ENCODE measurements at places on chromosomes 5 and 9.

DNA sequence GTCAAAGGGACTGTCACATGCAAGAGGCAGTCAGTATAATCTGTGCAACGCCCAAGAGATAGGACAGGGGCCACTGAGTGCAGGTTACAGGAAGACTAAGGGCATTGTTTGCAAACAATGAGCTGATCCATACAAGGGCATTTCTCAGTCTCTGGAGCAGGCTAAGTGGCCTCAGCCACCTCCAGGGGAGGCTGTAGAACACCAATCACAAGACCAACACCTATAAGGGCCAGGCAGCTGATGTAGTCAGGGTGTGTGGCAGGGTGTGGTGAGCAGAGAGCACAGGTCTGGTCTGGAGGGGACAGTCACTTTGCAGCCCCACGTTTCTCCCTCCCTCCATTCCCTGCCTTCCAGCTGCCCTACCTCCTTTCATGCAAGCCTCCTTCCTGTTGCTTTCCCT is 83.2 kb upstream of the ADRA1B start:
- no peak for DNase-seq

DNA sequence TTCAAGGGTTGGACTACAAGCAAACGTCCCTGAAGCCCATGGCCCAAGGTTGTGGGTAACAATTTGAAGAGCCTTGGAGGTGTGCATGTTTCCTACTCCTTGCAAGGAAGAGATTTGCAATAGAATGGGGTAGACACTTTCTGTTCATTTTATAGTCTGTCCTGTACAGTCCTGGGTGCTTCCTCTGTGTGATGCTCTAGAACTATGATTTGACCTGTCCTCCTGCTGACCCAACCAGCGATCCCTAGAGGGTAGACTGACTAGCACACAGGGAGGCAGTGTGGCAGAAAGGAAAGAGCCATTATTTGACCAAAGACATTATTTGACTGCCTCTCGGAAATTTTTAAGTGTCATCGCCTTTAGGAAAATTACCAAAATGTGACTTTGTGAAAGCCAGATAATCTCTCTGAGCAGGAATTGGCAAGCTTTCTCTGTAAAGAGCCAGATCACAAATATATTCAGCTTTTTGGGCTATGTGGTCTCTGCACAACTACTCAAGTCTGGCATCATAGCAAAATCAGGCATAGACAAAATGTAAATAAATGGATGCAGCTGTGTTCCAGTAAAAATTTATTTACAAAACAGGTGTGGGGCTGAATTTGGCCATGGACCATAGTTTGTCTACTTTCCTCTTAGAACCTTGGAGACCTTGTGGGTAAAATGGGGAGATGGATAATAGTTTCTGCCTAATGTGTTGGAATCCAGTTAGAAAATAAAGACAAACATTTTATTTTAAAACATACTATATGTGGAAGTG is 106.8 kb downstream of the DMRT2 start:
- no peak for DNase-seq

GRCh38 chr9:91724068-91724440 is 226.0 kb downstream of the ROR2 start:
- no peak for DNase-seq

GRCh38 chr5:67179697-67180361 is 16.8 kb downstream of the CD180 start:
- DNase-seq = no peak

- no peak for DNase-seq
These were observed 21.4 kb downstream of the DIAPH1 start for GRCh38 chr5:141597394-141597793.

DNA sequence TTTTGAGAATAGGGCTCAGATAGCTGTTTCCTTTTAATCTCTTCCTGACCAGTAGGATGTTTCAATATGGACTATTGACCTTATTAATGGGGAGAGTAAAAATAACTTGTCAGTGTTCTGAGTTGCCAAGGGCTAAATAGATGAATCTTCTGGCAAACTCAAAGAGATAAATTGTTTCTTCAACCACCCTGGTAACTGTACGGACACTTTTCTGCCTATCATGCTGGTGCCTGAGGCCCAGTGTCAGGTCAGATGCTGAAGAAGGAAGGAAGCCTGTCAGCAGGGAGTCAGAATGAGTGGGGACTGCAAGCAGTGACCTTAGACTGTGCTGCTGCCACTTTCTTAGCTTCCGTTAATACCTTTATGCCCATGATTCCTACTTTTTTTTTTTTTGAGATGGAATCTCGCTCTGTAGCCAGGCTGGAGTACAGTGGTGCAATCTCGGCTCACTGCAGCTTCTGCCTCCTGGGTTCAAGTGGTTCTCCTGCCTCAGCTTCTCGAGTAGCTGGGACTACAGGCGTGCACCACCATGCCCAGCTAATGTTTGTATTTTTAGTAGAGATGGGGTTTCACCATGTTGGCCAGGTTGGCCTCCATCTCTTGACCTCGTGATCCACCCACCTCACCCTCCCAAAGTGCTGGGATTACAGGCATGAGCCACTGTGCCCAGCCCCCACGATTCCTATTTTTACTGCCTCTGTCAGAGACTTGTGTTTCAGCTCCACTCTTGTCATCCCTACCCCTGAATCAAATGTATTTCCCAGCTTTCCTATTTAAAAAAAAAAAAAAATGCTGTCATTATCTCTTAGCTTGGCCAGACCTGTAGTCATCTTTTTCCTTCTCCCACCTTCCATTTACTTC is 33.7 kb downstream of the TGFBR1 start:
- DNase-seq = no peak

- DNase-seq = no peak
These were observed 1.6 kb upstream of the C5orf52 start for GRCh38 chr5:157669701-157670097.

- DNase-seq = no peak
These were observed 114.1 kb upstream of the RIOK2 start for GRCh38 chr5:97297063-97297703.

GRCh38 chr5:169696621-169697510 is 59.8 kb downstream of the DOCK2 start:
- DNase-seq = no peak

DNA sequence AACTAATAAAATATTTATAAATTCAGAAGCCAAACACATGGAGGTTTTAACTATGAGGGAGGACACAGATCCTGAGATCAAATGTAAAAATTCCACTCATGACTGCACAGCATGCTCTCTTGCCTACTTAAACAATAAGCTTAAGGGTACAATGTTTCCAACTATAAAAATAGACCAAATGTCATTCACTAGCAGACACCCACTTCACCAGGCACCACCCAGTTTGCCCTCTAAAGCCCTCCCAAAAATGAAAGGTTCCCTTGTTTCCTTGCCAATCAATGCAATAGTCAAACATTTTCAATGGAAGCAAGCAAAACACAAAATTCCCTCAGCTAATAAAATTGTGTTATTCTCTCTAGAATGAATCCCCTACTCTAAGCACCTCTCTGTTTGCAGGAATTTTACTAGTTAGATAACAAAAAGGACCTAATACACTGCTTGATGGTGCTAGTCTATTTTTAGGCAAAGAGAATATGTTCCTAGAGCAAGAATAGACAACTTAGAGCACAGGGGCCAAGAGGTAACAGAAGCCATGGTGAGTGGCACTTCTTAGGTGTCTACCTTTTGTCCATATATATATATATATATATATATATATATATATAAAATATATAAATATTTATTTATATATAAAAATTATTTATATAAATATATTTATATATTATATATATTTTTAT is 135.3 kb downstream of the HOMER1 start:
- DNase-seq = no peak

GRCh38 chr5:60207040-60207439 is 313.5 kb upstream of the PDE4D start:
- DNase-seq = peak; percentile 25

DNA sequence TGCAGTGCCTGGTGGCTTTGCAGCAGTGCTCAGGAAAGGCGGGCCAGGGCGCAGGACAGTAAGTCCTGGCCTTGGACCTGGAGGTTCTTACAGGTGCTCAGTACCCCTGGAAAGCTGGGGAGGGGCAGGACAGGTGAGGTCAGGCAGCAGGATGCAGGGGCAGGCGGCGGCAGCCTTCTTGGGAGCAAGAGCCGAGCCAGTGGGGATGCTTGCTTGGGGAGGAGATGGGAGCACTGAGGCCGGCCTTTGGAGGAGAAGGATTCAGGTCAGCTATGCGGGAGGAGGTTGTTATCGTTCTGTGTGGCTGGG is 98.0 kb downstream of the COL5A1 start:
- DNase-seq = no peak
